Colonic mucosa (tissue), 4 donors: ENCODE measurements at places on chromosomes 4 and X.
A peak's percentile ranks its signal among the peaks of the same experiment; 100 is the strongest.

- no peak for DNase-seq
Measured at GRCh38 chr4:168641811-168642140, 144.9 kb downstream of the PALLD start.

DNA sequence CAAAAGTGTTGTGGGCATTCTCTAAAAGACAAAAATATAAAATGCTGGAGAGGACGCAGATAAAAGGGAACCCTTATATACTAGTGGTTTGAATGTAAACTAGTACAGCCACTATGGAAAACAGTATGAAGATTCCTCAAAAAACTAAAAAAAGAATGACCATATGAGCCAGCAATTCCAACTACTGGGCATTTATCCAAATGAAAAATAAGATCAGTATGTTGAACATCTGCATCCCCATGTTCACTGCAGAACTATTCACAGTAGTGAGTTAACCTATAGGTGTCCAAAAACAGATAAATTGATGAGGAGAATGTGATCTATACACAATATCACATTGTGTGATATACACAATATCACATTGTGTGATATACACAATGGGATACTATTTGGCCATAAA, 1615.3 kb downstream of the PCDH18 start:
- no peak for DNase-seq

DNA sequence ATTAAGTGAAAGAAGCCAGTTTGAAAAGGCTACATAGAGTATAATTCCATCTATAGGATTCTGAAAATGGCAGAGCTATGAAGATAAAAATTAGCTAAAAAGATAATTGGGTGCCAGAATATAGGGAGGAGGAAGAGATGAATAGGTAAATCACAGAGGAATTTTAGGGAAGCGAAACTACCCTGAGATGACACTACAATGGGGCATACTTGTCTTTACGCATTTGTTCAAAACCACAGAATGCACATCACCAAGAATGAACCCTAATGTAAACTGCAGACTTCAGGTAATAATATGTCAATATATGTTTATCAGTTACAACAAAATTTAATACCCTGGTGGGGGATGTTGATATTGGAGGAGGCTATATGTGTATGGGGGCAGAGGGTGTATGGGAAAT, 1342.9 kb downstream of the ADGRL3 start:
- no peak for DNase-seq

DNA sequence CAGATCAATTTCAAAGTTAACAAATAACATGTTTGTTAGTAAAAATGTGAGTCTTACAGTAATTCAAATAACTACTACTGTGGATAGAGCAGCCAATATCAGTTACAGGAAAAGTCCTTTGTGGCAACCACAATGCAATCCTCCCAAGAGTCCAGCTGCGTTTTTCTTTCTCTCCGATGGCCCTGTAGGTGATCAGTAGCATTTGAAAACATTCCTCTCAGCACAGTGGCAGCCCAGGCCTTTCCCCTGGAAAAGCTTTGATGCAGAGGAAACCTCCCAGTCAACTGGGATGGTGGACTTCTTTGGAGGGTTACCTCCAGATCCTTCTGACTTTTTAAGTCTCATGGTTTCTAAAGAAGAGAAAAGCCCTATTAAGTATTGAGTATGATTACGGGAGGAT, 18.0 kb upstream of the PDZD4 start:
- DNase-seq = no peak

DNA sequence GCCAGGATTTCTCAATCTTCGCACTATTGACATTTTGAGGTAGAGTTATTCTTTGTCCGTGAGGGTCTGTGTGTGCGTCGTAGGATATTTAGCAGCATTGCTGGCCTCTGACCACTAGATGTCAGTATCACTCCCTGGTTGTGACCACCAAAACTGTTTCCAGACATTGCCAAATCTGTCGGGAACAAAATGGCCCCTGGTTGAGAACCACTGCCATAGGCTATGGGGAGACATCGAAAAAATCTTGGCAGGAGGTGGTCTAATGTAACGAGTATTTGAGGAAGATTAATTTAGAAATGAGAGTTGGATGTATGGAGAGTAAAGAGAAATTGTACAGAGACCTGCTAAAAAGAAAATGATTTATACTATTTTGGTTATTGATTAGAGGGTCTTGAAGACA, 108.4 kb downstream of the DOCK11 start:
- peak; percentile 33 for DNase-seq

DNA sequence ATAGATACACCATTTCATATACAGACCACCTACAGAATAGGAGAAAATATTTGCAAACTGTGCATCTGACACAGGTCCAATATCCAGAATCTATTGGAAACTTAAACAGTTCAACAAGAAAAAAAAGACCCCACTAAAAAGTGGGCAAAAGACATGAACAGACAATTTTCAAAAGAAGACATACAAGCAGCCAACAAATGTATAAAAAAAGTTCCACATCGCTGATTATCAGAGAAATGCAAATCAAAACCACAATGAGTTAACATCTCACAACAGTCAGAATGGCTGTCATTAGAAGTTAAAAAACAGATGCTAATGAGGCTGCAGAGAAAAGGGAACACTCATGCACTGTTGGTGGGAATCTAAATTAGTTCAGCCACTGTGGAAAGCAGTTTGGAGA, 36.8 kb downstream of the KIAA0232 start:
- DNase-seq = no peak

DNA sequence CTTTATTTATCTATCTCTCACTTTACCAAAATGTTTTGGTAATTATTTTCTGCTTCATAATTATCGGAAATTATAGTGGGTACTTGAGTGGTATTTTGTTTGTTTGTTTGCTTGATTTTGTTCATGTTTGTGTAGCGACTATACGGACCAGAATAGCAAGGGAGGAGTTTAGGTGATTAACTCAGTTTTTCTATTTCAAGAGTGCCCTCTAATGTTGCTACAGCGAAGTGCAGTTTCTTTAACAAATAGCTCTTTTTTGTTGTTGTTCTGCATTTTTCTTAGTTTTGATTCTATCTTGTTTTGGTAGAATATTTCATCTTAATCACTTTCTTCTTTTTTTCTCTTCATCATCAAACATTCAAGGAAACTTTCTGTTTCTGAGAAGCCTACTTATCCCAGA, 40.8 kb upstream of the QRFPR start:
- DNase-seq = no peak

GRCh38 chr4:35541146-35541887, 703.0 kb downstream of the ARAP2 start:
- no peak for DNase-seq

DNA sequence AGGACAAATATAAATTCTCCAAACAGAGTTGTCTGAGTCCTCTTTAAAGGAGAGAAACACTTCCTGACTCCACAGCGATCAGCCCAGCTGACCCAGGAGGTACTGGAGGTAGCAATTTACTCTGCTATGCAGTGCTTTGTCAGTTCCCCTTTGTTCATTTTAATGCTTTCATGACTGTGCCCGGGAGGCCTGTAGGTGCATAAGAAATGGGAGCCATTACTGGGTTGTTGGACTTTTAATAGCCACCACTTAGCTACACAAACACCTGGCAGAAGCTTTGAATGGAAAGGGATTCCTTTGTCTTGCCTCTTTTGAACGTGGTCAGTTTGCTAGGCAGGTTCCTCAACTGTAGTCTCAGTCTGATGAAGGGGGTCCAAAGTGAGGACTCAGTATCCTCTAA, 59.0 kb upstream of the AFF2 start:
- no peak for DNase-seq

GRCh38 chr4:148238086-148238485, 204.1 kb downstream of the NR3C2 start:
- DNase-seq = no peak

GRCh38 chr4:140556372-140557085, 12.2 kb downstream of the UCP1 start:
- DNase-seq = no peak

DNA sequence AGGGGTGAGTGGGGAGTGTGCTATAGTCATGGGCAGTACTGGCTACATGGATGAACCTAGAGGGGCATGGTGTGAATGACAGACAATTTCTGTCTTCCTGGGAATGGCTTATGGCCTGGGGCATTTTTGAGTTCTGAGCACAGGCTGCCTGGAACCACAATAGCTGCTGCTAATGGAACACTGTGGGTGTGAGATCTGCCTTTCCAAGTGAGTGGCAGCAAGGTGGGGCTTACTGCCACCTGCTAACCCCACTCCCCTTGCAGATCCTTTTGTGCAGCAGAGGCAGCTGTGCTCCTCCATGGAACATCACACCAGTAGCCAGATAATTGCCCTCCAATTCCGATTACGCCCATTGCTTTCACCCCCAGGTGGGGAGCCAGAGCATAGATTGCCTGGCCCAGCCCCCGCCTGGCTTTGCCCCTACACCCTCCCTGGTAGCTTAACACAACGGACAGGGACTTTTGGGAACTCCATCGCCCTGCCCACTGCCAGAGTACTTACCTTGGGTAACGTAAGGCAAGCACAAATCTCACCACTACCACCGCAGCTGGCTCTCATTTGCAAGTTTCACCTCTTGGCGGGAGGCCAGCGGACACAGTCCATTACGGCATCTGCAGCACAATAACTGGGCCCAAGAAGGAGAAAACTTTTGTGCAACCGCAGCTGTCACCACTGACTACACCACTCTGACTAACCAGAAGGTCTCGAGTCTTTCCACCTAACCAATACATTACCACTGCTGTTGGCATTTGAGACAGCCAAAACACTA, 421.2 kb upstream of the NWD2 start:
- DNase-seq = no peak

DNA sequence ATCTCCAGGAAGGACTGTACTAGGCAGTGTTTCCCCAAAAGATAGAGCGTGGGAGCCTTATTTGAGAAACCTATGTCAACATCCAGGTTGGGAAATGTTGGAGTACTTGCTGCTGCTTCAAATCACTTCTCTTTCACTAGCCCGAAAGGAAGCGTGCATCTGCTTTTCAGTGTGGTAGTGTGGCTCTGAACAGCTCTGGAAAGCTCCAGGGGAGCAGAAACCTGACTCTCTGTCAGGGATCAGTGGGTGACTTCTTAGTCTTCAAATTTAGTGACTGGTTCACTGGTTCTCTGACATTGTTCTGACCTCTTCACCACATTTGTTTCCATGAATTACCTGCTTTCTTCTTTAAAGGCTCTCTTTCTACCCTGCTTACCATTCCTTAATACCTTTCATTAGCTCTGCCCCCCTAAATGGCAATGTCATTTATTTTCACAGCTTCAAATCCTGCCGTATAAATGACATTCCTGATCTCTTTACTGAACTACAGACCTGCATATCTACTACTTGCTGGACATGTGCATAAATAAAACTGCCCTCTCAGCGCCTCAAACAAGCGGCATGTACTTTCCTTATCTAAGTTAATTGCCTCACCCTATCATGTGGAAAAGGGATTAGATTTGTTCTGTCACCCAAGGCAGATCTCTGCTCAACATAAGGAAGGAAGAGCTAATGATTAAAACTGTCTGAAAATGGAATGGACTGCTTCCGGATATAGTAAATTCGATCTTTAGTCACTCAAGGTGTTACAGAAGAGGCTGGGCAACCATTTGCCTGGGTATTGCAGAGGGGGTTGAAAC, 37.0 kb downstream of the DLG3 start:
- DNase-seq = no peak

GRCh38 chr4:79673898-79674297, 265.9 kb upstream of the GK2 start:
- no peak for DNase-seq

- DNase-seq = peak; percentile 37
Measured at GRCh38 chr4:147822128-147822527, 90.2 kb downstream of the ARHGAP10 start.

DNA sequence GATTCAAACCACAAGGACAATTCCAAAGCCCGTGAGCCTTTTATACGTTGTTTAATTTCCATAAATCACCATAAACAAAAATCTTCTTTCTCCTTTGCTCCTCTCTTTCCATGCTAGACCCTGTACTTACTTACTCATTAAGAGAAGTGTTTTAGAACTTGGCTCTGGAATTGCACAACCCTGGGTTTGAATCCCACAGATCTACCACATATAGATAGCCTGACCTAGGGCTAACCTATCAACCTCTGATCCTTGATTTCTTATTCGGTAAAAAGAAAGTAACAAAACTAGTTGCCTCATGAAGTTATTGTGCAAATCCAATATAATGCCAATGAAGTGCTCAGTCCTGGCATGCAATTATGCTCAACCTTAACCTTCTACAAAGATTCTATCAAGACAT, 68.8 kb downstream of the ZAR1 start:
- DNase-seq = no peak

DNA sequence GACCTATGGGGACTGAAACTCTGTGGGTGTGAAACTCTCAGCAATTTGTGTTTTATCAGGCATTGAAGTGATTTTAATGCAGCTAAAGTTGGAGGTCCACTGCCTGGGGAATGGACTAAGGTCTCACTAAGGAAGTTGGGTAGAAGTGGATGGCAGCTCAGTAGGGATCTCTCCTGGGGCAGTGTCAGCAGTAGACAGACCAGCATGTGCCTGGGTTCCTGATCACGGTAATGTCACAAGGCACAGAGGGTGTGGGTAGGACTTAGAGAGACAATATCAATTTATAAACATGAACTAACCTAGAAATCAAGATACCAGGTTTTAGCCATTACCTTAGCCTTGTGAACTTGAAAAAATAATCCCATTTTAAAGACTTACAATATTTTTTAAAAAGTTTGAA, 380.3 kb upstream of the LCORL start:
- no peak for DNase-seq

DNA sequence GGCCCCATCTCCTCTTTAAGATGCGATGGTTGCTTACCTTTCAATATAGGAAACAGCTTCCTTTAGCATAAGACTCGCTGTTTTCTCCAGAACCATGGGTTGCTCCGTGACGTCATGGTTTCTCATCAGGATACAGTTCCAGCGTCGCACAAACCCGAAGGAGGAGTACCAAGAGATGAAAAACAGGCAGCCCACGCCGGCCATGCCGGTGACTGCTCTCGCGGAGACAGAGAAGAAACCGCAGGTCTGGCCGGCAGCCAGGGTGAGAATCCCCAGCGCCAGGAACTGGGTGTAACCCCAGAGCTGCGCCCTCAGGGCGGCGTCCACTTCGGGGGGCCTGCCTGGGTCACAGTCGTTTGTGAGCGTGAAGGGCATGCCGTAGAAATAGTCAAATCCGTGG, 11.4 kb downstream of the ARSD start:
- DNase-seq = no peak

DNA sequence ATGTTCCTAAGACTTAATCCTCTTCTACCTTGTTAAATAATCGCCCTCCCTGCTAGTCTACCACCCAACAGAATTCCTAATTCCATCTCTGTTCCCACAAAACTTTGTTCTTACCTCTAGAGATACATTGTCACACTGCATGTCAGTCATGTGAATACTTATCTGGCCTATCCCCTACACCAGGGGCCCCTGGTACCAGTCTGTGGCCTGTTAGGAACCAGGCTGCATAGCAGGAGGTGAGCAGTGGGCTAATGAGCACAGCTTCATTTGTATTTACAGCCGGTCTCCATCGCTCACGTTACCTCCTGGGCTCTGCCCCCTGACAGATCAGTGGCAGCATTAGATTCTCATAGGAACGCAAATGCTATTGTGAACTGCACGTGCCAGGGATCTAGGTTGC, 73.9 kb downstream of the APBB2 start:
- DNase-seq = no peak
